Fibroblast of the aortic adventitia (primary cell): ENCODE measurements at places on chromosomes 1 and 21. TPM values are rescaled to one million over a fixed set of nuclear protein-coding genes. Genes with fewer than 3 reads are reported as not detected.
A peak's percentile ranks its signal among the peaks of the same experiment; 100 is the strongest.

DNA sequence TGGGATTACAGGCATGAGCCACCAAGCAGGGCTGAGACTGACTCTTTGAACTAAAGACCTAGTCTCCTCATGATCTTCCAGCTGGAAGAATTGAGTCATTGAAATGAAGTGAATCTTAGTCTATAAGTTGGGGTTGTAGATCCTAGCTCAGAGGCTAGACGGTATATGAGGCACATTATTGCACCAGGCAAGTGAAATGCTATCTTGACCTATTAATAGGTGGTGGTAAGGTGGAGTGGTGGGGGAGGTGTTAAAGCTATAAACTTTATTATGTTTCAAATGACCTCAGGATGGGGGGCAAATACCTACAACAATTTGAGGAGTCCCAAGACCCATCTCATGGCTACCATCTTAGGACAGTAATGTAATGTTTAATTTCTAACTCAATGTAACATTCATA lies 36.8 kb upstream of the SLC16A1 start:
- DNase-seq: no peak

DNA sequence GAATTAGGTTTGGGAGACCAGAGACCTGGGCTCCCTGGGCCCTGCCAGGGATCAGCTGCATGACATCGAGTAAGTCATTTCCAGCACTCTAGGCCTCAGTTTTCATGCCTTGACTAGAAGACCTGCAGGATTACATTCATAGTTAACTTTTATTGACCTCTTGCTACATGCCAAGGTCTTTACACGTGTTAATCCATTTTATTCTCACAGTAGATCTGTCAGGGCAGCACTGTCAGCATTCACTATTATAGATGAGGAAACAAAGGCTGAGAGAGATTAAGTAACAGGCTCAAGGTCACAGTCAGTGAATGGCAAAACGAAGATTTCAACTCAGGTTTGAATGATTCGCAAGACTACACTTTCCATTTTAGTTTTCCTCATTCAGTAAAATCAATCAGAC lies 37.0 kb downstream of the PGM1 start:
- no peak for DNase-seq

GRCh38 chr1:18279351-18280074 lies 171.9 kb downstream of the IGSF21 start:
- no peak for DNase-seq

DNA sequence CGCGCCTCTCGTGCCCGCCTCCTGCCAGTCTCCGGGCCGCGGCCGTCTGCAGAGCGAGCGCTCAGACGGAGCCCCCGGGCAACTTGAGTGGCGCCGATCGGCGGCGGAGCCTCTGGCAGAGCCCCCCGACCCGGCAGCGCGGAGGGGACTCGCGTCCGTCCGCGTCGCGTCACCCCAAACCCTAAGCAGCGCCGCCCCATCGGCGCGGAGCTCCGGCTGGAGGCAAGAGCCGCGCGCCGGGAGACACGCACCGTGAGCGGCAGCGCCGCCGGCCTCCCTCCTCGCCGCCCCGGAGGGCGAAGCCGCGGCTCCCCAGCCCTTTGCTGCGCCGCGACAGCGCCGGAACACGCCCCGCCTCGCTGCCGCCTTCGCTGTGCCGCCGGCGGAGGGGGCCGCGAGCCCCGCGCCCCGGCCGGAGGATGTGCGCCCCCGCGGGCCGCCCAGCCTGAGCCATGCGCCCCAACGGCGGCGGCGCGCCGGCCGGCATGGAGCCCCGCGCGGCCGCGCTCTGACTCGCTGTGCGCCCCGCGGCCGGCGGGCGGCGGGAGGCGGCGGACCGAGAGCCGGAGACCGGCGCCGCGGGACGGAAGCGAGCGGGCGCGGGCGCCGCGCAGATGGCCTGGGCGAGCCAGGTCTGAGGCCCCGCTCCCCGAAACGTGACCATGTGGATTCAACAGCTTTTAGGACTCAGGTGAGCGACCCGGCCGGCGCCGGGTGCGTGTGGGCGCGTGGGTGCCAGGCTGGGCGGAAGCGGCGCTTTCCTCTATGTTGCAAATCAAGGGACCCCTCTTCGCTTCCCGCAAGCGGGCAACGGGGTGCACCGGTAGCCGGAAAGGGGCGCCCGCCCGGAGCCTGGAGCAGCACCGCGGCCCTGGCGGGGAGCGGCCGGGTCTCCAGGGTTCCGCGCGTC lies 610 bp downstream of the AJAP1 start:
- DNase-seq: no peak

- peak; percentile 52 for DNase-seq
These were observed 256.8 kb downstream of the TOMM20 start for GRCh38 chr1:234871710-234872271.

DNA sequence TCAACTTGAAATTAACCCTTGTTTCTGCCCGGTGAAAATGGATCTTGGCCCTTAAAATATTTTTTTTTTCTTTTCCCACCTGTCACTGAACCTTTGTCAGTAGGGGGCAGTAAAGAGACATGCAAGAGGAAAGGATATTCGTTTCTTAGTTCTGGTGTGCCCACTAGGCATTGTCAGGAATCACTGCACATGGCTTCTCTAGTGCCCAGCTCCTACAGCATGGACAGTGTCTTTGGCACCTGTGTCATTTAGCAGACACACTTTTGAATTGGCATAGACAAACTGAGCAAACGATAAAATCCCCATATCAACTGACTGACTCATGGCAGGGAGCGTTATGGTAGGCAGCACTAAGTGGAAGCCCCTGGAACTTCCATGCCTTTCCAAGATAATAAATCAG lies 1048.1 kb downstream of the BRINP3 start:
- peak; percentile 58 for DNase-seq

DNA sequence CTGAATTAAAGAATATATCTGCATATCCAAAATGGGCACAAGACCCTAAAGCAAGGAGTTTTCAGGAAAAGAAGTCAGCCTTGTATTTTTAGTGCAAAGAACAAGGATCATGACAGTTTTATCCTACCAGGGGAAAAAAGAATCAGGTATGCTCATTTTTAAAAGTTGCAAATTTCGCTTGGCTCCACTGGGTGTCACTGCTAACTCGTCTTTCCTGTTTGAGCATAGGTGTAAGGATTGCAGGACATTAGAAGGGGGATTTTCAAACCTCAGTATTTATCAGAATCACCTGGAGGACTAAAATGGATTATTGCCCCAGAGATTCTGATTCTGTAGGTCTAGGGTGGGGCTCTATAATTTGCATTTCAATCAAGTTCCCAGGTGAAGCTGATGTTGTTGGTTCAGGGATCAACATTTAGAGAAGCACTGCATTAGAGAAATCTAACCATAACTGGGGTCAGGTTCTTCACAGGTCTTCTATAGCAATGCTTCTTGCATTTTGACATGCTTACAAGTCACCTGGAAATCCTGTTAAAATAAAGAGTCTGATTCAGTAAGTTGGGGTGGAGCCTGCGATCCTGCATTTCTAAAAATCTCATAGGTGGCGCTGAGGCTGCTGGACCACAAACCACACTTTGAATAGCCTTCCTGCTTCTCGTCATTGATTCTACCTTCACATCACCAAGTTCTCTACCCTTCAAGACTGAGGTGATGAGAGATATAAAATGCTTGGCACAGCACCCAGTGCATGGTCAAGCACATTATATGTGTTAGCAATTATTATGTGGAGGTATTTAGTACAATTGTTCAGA lies 39.6 kb downstream of the NUF2 start:
- peak; percentile 18 for DNase-seq

- DNase-seq: no peak
These were observed 165.6 kb downstream of the PLPP3 start for GRCh38 chr1:56413671-56414199.

DNA sequence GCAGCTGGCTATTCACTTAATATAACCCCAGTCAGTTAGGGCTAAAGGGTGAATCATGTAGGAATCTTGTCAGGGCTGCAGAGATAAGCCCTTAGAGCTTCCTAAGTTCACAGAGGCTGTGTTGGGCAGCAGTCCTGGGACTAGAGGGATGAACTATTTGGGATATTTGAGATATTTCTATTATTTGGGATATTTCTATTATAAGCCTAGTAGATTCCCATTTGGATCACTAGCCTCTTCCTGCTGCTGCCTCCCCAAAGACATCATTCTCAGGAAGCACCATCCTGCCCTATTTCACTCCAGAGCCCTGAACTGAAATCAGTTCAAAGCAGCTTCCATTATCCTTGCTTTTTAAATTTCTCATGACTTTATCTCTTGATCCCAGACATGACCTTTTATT lies 501.3 kb downstream of the NUF2 start:
- peak; percentile 55 for DNase-seq

DNA sequence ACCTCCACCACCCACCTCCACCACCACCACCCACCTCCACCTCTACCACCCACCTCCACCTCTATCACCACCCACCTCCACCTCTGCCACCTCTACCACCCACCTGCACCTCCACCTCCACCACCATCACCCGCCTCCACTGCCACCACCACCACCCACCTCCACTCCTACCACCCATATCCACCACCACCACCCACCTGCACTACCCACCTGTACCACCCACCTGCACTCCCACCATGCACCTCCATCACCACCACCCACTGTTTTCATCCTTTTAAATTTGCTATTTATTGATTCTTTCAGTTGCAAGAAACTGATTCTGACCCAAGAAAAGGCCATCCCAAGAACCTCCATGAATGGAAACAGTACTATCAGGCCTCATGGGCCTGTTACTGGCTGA lies 6.3 kb downstream of the OPTC start:
- DNase-seq: no peak

GRCh38 chr1:43308635-43309404 lies 8.0 kb downstream of the TIE1 start:
- DNase-seq: no peak

DNA sequence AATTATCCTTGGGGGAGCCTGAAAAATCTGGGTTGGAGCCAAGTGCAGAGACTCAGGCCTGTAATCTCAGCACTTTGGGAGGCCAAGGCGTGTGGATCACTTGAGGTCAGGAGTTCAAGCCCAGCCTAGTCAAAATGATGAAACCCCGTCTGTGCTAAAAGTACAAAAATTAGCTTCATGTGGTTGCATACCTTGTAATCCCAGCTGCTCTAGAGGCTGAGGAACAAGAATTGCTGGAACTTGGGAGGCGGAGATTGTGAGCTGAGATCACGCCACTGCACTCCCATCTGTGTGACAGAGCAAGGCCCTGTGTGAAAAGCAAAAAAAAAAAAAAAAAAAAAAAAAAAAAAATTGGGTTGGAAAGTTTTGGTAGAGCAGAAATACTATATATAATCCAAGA lies 1563.6 kb upstream of the PRMT6 start:
- peak; percentile 1 for DNase-seq

GRCh38 chr1:59917785-59918180 lies 8.8 kb downstream of the CYP2J2 start:
- no peak for DNase-seq

DNA sequence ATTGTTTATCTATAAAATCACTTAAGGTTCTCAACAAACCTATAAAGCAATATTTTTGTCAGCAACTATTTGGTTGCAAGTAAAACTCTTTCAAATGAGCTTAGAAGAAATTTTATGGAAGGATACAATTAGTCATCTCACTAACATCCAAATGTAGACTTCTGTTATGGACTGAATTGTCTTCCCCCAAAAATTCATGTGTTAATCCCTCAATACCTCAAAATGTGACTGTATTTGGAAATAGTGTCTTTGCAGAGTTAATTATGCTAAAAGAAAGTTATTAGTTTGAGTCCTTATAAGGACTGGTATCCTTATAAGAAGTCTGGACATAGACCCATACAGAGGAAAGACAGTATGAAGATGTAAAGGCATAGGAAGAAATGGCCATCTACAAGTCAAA lies 357.8 kb upstream of the PRMT6 start:
- no peak for DNase-seq

DNA sequence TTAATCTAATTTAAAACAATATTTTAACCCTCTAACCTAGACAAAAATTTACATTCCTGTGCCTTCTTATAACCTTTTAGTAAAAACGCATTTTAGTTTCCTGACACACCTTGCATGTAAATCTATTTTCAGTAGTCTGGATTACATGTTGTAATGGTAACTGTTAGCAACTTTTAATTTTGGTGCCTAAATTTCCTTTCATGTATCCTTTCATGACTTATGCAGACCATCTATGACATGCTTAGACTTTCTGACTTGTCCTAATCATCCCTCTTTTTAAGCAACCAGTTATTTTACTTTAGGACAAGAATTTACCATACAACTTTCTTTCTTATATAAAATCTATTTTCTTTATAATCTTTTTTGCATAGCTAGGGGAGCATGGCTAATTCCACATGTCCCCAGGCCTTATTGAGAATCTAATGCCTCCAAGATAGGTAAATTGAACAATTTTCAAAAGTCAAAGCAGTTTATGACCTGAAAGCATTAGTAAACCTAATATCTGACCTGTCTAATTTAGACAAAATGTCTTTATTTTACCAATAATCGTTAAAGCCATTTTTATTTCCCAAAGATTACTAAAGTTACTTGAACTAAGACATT lies 57.5 kb upstream of the IL12RB2 start:
- DNase-seq: no peak

DNA sequence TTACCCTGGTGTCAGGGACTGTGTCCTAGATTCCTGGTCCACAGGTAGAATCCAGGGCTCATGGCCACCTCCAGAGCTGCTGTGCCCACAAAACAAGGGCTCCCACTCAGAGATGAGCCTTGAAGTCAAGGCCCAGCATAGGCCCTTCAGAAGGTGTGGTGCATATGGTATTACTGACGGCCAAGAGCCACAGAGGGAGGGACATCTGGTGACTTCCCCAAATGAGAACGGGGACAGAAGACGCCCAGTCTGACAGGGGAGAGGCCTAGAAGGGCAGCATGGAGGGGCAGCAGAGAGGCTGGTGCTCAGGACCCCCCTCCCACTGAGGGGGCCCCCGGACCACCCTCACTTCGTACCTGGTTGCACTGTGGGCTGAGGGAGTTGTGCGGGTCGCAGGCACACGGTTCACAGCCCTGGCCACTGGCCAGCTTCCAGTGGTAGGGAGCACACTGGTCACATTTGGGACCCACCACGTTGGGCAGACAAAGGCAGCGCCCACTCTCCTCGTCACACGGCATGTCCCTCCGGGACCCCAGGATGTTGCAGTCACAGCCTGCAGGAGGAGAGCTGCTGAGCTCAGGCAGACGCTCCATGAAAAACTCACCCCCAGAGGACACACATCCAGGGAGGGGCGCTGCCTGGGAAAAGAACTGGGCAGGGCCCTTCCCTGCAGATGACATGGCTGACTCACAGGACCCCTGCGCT lies 25.0 kb downstream of the LAMB3 start:
- DNase-seq: no peak

- no peak for DNase-seq
These were observed 1018.8 kb downstream of the AMY1C start for GRCh38 chr1:104768466-104768865.

GRCh38 chr1:66247415-66248208 lies 286.3 kb upstream of the SGIP1 start:
- no peak for DNase-seq

GRCh38 chr1:230753586-230754251 lies 6.5 kb downstream of the CAPN9 start:
- DNase-seq: no peak

GRCh38 chr1:231972111-231972445 lies 345.5 kb downstream of the DISC1 start:
- DNase-seq: no peak

- DNase-seq: peak; percentile 80
These were observed 12.7 kb downstream of the PRRX1 start for GRCh38 chr1:170676628-170677027.

The SH3BGR gene
- total RNA-seq: 6.2 and 11.0 TPM in 2 replicates

The LDLRAD1 gene
- not detected in 2 replicates for total RNA-seq

The TEX38 gene
- not detected in 2 replicates for total RNA-seq

The HTR1D gene
- not detected in 2 replicates for total RNA-seq

The DIP2A gene
- 26.5 and 34.4 TPM in 2 replicates for total RNA-seq

The DOCK7 gene
- total RNA-seq: 110 and 142 TPM in 2 replicates

The GATAD2B gene
- total RNA-seq: 8.0 and 11.3 TPM in 2 replicates
